Activated T-cell treated with anti-CD3 and anti-CD28 coated beads for 24 hours (primary cell): ENCODE measurements at places on chromosomes 1 and 21.
A peak's percentile ranks its signal among the peaks of the same experiment; 100 is the strongest.

DNA sequence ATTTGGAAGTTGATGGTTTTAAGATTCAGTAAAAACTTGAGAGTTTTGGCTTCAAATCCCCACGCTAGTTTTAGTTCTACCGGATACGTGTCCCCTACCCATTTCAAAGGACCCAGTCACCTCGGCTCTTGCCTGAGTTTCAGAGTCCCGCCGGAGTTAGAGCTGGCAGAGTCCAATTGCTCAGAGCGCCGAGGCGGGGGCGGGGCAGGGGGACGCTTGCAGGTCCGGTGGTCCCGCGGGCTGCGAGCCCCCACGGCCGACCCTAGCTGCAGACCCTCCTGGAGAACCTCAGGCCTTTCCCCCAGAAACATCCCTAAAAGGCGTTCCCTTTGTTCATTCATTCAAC is 765 bp upstream of the VPS45 start:
- DNase-seq: peak; percentile 23

- DNase-seq: no peak
These were observed 110.1 kb downstream of the MRPS6 start for GRCh38 chr21:34183331-34183928.

GRCh38 chr1:116266864-116267212 is 106.2 kb upstream of the ATP1A1 start:
- no peak for DNase-seq

GRCh38 chr1:98322086-98322485 is 339.4 kb upstream of the SNX7 start:
- no peak for DNase-seq

DNA sequence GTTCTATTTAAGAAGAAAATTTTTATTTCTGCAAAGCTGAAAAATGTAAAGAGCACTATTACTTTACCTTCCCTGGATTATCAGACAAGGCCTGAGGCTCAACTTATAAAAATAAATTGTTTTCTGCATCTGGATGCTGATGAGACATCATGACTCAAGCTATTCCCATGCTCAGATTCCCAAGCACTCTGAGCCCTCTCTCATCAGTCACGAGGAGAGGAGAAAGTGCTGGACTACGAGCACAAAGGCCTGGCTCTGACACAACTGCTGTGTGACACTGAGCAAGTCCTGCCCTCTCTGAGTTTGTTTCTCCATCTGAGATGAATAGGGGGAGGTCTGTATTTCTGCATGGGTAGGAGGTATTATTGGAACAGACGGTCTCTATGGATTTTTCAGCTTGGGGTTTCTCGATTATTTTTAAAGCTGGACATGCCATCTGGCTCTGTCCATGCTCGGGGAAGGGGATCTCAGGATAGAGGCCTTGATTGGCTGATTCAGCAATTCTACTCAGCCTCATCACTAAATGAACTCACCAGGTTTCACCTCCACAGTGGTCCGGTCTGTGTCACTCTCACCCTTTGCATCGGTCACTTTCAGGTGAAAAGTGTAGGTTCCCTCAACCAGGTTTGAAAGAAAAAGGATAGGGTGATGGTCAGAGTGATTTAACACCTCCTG is 107.7 kb downstream of the KIAA0319L start:
- no peak for DNase-seq

DNA sequence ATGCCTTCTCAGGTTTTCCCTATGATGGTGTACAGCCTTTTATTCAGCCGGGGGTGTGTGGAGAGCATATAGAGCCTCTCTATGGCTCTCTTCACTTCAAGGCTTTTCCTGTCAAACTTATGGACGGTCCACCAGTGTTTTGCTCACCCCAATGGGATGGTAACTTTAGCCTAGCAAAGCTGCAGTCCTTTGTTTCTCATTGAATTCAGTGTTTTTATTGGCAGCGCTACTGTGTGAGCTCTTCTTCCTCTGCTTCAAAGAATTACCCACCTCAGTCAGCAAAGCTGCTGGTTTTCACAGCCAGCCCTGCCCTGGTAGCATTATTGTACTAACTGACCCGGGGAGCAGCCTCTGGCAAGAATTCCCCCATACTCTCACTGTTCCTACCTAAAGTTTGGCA is 145.3 kb upstream of the RRP15 start:
- DNase-seq: no peak

DNA sequence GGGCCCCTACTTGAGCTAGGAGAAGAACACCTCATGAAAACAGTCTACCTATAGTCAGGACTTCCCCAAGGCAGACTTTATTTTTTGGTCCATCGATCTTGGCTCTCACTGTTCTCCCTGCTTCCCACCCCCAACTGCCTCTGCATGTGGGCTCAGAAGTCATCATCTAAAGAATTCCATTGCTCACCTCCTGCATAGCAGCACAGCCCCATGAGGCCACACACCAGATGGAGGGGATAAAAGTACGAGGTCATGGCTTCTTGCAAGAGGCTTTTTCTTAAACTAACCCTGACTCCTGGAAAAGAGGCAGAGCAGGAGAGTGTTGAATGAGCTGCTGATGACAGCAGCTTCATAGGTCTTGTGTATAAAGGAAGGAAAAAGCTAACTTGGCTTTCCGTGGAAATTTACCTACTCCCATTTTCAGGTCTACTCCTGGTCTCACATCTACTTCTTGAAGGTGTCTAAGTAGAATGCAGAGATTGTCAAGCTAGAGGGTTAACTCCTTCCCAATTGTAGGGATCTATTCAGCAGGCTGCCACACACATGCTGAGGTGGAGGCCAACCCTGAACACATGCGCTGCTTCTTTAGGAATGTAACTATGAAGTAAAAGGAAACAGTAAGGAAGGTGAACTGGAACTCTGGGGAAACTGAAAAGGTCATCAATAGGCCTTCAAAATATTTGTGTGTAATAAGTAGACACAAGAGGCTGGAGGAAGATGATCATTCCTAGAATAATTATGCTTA is 18.7 kb downstream of the WNT2B start:
- no peak for DNase-seq
